Activated T-cell treated with anti-CD3 and anti-CD28 coated beads for 1 hour (primary cell): ENCODE measurements at places on chromosomes 1 and 21.

DNA sequence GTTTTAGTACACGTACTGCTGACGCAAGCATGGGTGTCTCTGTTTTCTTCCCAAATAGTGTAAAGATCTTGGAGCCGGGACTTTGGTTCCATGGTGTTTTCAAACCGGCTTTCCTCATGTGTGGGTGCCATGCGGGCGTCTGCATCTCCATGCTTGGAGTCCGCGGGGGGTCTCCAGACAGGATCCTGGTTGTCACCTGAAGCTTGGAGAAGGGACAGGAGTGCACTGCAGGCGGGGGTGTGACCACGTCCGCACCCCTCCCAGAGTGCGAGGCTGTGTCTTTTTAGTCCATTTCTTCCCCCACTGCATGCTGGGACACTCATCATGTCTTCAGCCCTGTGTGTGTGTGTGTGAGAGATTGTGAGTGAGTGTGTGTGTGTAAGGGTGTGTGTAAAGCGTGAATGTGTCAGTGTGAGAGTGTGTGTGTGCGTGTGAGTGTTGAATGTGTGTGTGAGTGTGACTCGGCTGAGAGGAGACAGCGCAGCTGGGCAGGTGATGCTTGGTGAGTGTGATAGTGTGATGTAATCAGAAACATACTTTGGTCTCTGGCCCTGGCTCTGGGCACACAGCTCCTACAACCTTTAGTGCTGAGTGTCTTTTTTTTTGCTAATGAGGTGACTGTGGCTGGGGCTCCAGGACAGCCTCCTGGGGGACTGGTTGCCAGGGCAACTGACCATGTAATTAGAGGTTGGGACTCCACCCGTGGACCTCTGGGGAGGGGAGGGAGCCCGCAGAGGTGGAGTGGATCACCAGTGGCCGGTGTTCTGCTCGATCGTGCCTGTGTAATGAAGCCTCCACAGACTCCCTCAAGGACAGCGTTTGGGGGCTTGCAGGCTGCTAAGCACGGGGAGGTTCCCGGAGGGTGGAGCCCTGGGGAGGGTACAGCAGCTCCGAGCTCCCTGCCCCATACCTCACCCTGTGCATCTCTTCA, 55.1 kb downstream of the AGPAT3 start:
- no peak for DNase-seq

DNA sequence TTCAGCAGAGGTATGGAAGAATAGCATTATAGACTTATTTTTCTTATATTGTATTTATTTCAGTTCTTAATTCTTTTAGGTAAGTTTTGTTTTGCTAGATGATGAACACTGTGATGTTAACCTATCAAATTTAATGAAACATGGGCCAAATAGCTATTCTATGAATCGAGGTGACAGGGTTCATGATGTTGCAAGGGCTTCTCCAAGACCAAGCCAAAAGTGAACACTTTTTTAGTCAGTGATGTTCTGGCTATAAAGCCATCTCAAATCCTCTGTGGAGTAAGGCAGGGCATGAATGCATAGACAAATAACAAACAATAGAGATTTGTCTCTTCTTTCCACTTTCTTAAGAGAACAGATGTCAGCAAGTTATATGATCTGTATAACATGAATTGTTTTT, 26.7 kb downstream of the C1orf146 start:
- DNase-seq = no peak

DNA sequence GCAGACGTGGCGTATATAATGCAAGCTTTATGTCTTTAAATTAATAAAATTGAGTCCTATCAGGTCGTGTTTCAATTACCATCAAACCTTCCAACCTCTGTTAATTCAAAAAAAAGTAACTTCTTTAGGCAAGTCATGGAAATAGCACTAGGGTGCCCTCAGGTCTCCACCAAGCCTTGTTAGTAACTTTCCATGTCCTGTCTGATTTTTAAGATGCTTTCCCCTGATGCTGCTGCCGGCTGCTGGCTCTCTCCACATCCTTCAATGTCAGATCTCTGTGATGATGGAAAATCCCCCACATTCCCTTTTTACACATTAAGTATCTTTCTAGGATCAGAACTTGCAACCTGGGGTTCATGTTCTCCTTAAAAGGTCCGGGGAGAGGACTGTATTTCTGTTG, 3.0 kb downstream of the ERG start:
- no peak for DNase-seq

GRCh38 chr1:26156285-26157038, 2.4 kb upstream of the FAM110D start:
- no peak for DNase-seq

DNA sequence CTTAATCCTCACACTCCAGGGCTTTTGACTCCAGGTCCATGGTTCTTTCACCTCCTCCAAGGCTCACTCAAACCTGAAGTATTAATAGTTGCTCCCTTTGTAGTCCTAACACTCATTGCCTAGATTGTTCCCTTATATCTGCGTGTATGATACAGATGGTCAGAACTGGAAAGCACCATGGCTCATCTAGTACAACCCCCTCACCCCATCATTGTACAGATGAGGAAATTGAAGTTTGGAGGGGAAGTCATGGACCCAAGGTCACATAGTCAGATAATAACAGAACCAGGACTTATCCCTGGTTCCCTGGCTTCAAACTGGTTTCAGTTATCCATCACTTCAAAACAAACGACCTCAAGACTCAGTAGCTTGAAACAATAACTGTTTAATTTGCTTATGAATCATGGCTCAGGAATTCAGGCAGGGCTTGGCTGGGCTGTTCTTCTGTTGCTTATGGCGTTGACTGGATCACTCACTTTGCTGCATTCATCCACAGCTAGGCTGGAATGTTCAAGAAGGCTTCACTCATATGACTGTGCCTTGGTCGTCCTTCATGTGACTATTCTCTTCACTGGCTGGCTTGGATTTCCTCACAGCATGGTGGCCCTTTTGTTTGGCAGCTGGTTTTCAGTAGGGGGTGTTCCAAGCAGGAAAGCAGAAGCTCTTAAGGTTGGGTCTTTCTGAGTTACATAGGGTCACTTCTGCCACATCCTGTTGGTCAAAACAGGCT, 5.0 kb downstream of the NOS1AP start:
- DNase-seq = no peak

- no peak for DNase-seq
Measured at GRCh38 chr1:61753998-61754508, 11.8 kb downstream of the PATJ start.

DNA sequence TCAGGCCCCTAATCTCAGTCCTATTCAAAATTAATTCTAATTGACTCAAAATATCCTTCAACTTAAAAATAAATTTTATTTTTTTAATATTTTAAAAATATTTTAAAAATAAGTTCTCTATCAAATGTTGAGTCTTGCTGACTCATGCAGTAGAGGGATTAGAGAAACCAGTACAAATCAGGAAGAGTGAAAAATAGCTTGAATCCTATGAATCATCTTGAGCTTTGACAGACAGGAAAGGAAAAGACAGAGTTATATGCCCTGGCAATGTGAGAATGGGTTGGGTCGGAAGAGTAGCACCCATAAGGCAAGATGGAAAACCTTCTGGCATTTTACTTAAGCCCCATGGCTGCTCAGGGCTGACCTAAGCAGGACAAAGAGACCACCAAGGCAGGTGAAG, 346.6 kb upstream of the RUNX1 start:
- DNase-seq = no peak

DNA sequence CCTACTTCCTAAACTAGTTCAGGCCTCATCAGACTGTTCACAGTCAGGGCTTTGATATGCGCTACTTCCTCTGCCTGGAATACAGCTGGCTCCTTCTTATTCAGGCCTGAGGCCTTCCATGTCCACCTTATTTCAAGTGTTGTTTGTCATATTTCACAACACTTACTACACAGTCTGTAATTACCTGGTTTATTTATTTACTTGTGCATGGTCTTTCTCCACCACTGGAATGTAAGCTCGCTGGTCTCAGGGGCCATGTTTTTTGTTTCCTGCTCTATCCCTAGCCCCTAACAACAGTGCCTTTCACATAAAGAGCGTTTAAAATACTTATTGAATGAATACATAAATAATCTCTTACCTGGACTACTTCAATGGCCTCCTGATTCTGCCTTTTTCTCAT, 4.6 kb upstream of the SRSF4 start:
- DNase-seq = no peak

- DNase-seq = no peak
Measured at GRCh38 chr21:37619464-37619974, 252.9 kb downstream of the DYRK1A start.

- DNase-seq = no peak
Measured at GRCh38 chr21:45989355-45990048, 7.9 kb downstream of the COL6A1 start.

DNA sequence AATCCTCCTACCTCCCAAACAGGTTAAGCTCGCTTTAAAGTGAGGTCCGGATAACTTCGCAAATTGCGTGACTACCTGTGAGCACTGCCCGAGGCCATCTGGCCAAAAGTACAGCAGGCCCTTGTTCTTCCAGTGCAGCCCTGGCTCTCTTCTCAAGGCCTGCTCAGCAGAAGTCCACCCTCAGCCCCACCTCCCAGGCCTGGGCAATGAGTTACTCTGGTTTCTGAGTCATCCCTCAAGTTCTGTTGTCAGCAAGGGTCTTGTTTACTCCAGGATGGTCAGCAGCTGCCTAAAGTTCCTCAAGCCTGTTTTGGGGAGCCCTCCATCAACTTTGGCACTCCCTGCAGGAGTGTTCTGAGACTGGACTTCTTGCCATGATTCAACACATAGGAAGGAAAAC, 101.7 kb downstream of the BCAR3 start:
- DNase-seq = no peak

DNA sequence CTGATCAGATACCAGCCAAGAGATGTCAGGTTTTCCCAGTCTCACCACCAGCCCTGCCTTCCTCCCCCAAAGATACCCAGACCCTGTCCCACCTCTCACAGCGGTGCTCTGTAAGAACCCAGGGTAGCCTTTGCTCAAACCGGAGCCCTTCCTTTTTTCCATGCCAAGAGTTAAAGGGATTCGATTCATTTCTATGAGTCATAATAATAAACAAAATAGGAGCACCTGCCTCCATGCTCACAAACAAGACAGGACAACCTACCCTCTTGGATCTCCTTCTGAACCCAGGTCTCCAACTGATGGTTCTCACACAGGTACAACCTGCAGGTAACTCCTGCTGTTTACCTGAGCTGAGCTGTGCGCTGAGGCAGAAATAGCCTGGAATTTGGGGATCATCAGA, 5.9 kb upstream of the ATP1A2 start:
- DNase-seq = no peak

DNA sequence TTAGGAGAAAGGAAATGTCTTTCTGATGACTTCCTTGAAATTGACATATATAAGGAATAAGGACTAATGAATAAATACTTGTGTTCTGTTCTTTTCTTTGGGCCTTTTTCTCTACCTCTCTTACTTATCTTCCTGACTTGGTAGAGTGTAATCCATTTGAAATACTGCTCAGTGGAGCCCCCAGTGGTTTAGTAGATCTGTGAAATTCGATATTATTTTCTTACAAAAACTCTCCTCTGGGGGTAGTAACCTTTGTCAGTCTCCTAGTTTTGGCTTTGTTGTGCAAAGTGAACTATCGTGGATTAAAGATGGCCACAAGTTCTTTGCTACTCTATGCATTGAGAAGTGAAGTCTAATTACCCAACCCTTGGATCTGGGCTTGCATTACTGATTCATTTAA, 48.8 kb downstream of the DUSP10 start:
- no peak for DNase-seq

GRCh38 chr1:180182643-180183311, 28.1 kb downstream of the QSOX1 start:
- no peak for DNase-seq

DNA sequence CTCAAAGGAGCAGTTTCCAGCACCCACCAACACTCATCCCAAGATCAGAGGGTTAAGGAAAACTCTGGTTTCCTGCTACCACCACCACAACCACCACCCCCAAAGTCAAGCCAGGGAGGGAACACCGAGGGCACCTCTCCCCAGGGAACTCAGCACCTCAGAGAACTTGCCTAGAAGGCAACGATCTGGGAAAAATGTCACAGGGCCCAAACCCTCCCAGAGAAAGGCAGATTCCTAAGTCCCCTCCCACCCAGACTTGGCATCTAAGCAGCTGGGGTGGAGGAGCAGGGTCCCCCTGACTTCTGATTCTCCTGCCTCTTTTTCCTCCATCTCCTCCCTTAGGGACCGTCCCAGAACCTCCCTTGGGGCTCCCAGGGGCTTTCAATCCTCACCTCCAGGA, 10.6 kb downstream of the KANK4 start:
- DNase-seq = no peak

GRCh38 chr1:151494741-151495281, 16.4 kb upstream of the CGN start:
- DNase-seq = no peak

GRCh38 chr1:244154508-244154871, 103.4 kb downstream of the ZBTB18 start:
- no peak for DNase-seq

DNA sequence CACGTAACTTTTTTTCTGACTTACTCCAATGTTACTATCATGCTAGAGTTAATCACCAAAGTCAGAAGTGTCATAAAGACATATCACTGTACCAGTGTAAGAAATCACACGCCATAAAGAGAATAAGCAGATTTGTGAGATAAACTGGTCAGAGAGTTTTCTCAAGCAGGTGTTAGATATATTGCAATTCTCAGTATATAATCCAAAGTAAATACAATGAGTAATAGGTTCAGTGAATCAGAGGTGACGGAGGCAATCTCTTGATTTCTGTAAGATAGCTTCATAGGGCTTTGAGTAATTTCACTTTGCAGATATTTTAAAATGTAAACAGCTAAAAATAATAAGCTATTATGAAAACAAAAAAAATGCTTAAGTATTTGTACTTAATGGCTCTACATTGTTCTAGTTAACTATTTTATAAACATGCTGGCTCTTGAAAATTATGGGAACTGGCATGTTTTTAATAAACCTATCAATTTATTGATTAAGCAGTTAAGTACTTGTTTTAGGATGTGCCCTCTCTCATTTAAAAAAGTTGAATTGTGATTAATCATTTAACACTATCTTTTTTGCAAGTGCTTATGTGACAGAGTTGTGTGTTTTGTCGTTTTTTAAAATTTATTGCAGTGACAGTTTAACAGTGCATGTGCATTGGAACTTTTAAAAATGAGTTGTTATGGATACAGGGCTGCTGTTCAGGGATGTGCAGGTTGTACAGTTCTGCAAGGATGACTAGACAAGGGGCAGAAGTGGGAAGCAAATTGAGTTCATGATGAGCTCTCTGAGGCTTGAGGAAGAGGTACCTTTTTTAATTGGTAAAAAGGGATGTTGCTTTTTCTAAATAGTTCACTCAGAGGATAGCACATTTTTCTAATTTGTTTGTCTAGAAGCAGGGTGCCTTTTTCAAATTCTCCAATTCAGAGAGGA, 119.1 kb downstream of the USP25 start:
- no peak for DNase-seq

GRCh38 chr1:242854466-242854865, 330.0 kb upstream of the PLD5 start:
- DNase-seq = no peak

DNA sequence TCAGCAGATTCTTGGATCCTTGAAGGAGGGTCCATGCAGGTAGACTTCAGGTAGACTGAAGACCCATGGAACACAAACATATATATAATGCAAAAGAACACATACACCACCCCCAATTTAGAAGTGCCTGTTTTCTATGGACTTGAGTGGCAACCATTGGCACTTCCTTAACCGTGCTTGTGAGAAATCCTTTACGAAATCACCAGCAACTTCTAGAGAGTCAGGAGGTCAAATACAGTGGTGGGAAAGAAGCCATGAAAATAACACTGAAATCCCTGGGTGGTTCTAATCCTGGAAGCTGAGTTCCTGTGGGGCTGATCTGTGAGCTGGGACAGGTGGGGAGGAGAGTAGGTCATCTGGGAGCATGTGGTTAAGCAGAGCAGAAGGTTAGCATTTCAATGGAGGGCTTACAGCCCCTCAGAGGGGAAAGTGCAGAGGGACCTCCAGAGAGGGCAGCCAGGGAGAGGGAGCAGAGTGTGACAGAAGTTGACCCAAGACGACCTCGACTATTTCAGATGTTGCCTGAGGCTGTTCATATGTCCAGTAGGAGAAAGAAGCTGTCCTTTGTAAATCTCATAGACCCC, 13.0 kb upstream of the IL10 start:
- no peak for DNase-seq
